Astrocyte of the spinal cord (primary cell): ENCODE measurements at places on chromosomes 3 and 15.

- no peak for DNase-seq
Measured at GRCh38 chr3:138440121-138440521, 5.7 kb downstream of the ESYT3 start.

GRCh38 chr15:50134524-50135024 lies 15.5 kb upstream of the ATP8B4 start:
- peak; percentile 85 for DNase-seq

GRCh38 chr3:114155370-114155821 lies 23.5 kb downstream of the DRD3 start:
- peak; percentile 6 for DNase-seq

- DNase-seq, result peak; percentile 28
Measured at GRCh38 chr3:102224171-102224570, 210.6 kb upstream of the ZPLD1 start.

- no peak for DNase-seq
Measured at GRCh38 chr15:100994597-100995446, 75.7 kb downstream of the LRRK1 start.

DNA sequence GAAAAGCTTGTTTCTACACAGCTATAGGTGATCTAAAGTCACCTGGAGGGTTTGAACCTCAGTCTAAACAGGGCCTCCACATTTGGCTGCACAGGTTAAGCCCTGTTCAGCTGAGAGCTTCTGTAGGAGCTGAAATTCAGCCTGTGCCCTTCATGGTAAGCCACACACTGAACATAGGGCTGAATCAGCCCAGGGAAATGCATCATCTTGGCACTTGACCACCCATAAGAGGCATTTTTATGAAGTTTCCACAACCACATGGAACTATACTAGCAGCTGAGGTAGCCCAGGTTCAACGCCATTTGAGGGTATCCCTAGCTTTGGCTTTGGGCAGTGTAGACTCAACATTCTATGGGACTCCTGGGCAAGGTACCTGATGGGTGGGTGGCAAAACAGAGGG lies 126.8 kb downstream of the FAM174B start:
- DNase-seq, result no peak

DNA sequence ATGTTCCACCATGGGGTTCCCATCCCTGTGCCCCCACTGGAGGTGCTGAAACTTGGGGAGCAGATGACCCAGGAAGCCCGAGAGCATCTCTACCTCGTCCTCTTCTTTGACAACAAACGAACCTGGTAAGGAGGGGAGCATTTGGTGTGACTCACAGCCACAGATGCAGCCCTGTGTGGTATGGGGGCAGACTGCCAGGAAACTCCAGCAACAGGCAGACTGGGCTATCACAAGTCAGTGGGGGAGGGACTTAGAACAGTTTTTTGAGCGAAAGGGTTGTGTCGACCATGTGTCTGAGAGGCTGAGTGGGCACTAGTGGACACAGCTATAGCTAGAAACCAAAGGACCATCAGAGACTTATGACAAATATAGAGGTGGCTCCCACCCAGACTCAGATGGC lies 3.4 kb upstream of the OGG1 start:
- peak; percentile 87 for DNase-seq

DNA sequence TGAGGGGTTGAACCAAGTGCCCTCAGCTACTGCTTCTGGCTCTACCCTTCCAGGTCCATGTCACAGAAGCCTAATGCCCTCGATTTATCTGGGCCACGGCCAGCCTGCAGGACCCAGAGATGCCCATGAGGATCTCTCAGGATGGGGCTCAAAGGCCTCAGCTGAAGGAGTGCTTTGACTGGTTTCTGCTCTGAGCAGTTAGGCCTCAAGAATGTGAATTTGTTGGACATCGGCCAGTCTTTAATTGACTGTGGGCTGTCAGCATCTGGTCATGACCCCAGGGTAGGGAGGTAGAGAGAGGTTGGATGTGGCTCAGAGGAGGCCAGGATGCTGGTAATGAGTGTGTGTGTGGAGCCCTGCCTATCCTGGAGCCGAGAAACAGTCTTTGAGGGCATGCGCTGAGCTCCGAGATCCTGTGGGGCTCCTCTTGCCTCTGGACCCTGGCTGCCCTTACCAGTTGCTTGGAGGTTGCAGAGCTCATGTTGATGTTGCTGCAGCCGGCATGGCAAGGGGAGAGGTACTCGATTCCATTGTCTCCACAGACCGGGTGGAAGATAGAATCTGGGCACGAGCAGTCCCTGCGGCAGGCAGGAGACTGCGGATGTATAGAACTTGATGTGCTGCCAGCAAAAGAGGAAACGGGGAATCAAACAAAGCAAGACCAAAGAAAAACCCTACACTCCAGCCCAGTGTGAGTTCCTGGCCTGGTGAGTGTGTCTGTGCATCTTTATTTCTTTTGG lies 49.1 kb upstream of the RAB6B start:
- DNase-seq, result peak; percentile 95

GRCh38 chr15:63335543-63336240 lies 46.0 kb downstream of the CA12 start:
- no peak for DNase-seq

- DNase-seq, result no peak
Measured at GRCh38 chr3:194928831-194929577, 243.3 kb downstream of the FAM43A start.

DNA sequence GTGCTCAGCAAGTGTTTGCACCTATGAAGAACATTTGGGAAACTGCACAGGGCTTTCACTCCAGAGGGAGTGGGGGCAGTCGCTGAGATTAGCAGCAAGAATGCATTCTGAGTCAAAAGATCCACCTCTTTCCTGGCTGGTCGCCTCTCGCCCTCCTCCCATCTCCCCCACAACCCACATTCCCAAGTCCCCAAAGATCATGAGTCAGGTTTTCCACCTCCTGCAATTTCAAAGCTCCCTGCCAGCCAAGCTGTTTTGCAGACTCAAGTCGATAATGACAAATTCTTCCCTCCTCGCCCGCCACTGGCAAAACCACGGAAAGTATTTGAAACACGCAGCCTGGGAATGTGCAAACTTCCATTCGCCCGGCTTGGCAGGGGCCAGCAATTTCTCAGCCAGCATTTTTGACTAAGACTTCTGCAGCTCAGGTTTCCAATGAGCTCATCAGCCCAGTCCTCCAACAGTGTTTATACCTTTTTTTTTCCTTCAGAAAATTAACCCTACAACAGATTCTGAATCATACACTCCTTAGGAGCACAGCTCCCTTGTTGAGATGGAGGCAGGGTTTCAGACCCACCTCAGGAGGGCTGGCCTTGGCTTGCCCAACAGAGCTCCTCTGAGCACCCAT lies 181.4 kb downstream of the SMAD6 start:
- peak; percentile 100 for DNase-seq

GRCh38 chr15:51793521-51794305 lies 35.7 kb upstream of the TMOD3 start:
- DNase-seq, result peak; percentile 60

DNA sequence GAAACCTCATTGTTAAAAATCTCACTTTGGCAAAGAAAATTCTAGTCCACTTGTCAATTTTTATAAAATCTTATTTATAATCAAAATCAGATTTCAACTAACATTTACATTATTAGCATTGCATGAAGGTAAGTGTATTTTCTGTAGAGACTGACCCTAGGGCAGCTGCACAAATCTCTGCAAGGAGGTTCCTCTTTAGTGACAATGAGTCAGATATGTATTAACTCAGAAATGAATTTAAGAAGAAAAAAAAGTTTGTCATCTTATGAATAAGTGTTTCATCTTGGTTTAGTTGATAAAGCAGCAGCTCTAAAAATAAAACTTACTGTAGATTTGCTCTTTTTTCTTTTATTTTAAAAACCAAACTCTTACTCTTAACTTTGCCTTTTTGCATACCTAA lies 9.0 kb upstream of the GNB4 start:
- no peak for DNase-seq

- DNase-seq, result peak; percentile 19
Measured at GRCh38 chr3:143035466-143036211, 34.3 kb downstream of the U2SURP start.

GRCh38 chr15:92109191-92109873 lies 255.8 kb downstream of the SLCO3A1 start:
- DNase-seq, result no peak
